ENCODE measurements at places on chromosomes 1 and 21.

GRCh38 chr1:162284206-162284955, 92.3 kb downstream of the SPATA46 start:
- no peak for DNase-seq

DNA sequence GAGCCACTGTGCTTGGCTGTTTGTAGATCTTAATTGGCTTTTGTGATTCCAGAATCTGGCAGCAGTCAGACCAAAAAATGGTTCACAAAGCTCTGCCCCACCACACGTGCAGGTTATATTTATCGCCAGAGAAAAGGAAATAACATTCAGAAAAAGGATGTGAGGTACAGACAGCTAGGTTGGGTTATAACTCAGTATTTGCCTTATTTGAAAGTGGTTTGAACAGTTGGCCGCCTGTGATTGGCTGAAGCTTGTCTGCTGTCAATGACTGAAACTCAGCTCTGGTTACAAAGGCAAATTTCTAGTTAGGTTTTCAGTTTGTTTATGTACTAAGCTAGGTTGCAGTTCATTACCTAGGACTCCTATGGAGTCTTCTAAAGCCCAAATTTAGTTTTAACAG, 9.6 kb downstream of the SH3BGR start:
- DNase-seq, result no peak

GRCh38 chr1:27235827-27236226, 1.4 kb downstream of the WDTC1 start:
- DNase-seq, result peak; percentile 36

DNA sequence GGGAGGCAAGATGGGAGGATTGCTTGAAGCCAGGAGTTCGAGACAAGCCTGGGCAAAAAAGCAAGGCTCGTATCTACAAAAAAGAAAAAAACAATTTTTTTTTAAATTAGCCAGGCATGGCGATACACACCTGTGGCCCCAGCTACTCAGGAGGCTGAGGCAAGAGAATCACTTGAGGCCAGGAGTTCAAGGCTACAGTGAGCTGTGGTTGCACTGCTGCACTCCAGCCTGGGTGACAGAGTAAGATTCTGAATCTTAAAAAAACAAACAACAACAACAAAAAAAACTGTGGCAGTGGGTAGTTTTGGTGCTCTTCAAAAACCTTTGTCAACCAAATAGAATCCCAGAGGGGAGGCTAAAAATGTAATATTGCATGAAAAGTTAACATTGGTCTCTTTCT, 734 bp downstream of the PTPN22 start:
- no peak for DNase-seq

DNA sequence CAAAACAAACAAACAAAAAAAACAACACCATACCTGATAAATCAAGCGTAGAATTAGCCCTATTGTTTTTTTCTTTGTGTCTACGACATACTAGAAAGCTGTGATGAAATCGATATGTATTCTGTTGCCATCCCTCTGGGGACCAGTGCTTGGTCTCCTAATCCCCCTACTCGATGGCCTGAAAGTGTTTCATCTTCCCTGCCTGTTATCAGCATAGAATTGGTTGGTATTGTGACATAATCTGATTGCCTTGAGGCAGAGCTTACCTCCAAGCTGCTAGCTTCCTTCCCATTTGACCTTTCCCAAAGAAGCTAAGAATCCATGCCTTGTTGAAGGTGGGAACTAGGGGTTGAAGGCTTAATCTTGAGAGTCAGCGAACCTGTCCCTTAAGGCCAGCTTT, 40.7 kb upstream of the PIGV start:
- DNase-seq, result no peak

GRCh38 chr1:23367451-23367790, 2.2 kb downstream of the ZNF436 start:
- DNase-seq, result no peak

- peak; percentile 19 for DNase-seq
Measured at GRCh38 chr1:43482215-43482614, 28.5 kb upstream of the HYI start.
